ENCODE measurements at places on chromosomes 3 and 15.
A peak's percentile ranks its signal among the peaks of the same experiment; 100 is the strongest.

DNA sequence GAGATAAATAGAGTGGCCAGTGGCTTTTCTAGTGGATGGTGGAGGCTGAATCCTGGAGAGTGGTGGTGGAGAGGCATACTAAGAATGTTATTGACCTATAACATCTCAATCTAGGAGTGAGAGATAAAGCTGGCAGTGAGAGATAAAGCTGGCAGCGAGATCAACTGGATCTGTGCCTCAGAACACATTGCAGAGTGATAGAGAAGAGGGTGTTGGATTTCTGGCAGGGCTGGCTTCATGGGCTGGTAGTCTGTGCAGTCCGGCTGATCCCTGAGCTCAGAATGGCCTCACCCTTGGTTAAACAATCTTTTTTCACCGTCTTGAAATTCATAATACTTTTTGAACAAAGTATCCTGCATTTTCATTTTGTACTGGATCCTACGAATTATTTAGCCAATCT is 221.2 kb downstream of the NLGN1 start:
- DNase-seq, result no peak

DNA sequence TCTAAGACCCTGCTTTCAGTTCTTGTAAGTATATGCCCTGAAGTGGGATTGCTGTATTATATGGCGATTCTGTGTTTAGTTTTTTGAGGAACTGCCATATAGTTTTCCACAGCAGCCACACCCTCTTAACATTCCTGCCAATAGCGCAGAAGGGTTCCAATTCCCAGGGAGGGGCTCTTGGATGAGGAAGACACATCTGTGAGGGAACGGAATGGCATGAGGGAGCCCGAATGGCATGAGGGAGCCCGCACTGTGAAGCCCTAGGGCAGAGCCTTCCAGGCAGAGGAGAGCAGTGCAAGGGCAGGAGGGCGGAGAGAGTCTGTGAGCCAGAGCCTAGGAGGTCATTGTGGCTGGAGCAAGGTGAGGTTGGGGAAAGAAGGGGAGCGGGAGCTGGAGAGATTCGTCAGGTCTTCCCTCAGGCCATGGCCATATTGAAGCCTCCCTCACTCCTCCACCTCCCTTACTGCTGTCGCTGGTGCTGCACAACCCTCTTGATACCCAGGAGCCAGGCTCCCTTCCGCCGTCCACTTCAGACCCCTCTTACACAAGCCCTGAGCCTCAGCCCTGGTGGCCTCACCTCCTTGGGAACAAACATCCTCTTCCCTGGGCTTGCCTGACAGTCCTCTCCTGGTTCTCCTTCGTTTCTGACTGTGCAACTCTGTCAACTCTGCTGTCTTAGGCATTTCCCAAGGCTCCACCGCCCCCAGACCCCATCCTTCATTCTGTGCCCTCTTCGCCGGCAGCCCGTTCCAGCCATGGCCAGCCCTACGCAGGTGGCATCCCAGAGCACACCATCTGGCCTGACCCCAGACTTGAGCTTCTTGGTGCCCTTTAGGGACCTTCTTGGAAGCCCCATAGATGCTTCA is 51.4 kb downstream of the FGD5 start:
- no peak for DNase-seq

DNA sequence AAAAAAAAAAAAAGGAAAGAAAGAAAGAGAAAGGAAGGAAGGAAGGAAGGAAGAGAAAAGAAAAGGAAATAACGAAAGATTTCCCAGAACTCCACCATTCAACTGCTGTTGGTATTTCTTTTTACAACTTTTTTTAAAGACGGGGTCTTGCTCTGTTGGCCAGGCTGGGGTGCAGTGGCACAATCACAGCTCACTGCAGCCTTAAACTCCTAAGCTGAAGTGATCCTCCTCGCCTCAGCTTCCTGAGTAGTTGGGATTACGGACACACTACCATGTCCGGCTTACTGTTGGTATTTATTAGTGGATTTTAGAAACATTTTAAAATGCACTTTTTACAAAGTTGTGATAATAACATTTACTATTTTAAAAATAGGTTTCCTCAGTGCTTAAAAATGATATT is 15.0 kb upstream of the USP3 start:
- DNase-seq, result no peak

GRCh38 chr3:52339612-52340011 is 23.5 kb downstream of the DNAH1 start:
- DNase-seq, result peak; percentile 80

DNA sequence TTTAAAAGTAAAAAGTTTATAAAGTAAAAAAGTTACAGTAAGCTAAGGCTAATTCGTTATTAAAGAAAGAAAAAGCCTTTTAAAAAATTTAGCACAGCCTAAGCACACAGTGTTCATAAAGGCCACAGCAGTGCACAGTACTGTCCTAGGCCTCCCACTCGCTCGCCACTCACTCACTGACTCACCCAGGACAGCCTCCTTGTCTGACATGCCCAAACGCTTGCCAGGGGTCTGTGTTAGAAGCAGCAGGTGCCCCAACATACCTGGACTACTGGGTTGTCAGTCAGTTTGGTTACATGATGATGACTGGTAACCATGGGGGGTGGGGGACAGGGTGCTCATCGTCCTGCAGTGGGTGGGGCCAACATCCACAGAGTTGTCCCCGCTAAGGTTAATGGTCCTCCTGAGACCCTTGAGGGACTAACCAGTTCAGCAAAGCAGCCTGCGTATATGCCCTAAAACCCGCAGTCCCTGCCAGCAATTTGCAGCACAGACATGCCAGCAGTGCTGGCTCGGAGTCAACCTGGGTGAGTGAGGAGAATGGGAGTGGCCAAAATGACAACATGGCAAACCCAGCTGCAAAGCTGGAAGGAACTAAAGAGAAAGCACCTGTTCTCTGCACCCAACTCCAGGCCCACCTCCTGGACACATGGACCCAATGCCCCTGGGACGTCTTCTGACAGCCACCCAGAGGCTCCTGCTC is 49.2 kb downstream of the CYFIP1 start:
- DNase-seq, result no peak

- DNase-seq, result no peak
Observed at GRCh38 chr3:142972092-142972753, 8.7 kb upstream of the PAQR9 start.

DNA sequence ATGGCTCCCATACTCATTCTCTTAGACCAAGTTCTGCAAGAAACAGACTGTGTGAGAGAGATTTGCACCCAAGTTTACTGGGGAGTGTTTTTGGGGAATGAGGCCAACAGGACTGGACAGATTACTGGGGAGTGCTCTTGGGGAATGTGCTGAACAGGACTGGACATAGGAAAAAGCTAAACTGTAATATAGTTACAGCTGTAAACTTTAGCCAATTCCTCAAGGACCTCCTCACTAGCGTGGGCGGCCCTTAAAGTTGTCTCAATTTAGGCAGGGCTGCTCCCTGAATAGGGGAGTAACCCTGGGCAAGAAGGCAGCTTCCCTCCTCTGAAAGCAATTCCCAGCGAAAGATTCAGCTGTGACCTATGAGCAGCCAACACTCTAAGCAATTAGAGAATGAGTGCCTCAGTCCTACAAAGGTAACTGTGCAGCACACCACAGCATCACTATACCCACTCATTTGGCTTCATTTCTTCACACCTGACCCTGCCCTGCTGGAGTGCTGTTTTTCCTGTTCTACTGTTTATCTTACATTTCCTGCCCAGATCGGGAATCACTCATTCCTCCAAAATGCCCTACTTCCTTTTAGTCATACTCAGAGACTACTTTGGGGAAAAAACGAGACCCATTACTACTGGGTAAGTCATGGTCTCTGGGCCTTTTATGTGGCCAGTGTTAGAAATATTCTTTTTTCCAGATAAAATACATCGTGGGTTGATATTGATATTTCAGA is 41.3 kb upstream of the TRIM42 start:
- DNase-seq, result no peak

DNA sequence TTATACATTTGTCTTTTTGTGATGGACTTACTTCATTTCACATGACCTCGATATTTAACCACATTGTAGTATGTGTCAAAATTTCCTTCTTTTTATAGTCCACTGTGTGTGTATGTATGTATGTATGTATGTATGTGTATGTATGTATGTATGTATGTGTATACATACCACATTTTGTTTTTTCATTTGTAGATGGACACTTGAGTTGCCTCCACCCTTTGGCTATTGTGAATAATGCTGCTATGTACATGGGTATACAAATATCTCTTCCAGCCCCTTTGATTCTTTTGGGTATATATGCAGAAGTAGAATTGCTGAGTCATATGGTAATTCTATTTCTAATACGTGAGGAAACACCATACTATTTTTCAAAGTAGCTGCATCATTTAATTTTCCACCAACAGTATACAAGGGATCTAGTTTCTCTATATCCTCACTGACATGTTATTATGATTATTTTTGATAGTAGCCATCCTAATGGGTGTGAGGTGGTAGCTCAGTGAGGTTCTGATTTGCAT is 228.2 kb downstream of the OPA1 start:
- no peak for DNase-seq

GRCh38 chr3:53880396-53881345 is 1.3 kb downstream of the ACTR8 start:
- no peak for DNase-seq

- no peak for DNase-seq
Observed at GRCh38 chr15:90463381-90463780, 66.3 kb upstream of the CRTC3 start.

GRCh38 chr3:183116025-183116614 is 16.8 kb upstream of the MCCC1 start:
- DNase-seq, result peak; percentile 96

GRCh38 chr3:189204167-189204866 is 32.5 kb downstream of the TPRG1 start:
- no peak for DNase-seq

- peak; percentile 31 for DNase-seq
Observed at GRCh38 chr3:40580494-40581091, 55.8 kb downstream of the ZNF621 start.

DNA sequence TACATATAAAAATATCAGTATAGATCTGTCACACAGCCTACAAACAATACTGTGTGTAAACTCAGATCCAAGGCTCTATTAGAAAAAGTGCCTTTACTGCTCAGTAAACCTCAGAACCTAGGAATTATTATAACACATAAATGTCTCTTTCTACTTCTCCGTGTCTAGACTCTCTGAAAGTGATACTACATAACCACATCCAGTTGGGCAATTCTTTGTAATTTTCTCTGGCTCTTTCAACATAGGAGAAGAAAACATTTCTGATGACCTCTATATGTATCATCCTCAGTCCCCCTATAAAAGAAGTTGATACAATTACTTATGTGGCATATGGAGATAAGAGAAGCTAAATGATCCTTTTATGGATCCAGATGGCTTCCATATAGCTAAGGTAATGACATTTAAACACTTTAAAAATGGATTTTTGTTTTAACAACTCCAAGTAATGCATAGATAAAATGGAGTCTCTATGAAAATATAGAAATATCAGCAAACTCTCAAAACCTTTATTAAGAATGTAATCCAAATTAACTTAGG is 104.5 kb downstream of the LSAMP start:
- DNase-seq, result no peak

- DNase-seq, result no peak
Observed at GRCh38 chr3:23161896-23162570, 41.1 kb upstream of the UBE2E2 start.

DNA sequence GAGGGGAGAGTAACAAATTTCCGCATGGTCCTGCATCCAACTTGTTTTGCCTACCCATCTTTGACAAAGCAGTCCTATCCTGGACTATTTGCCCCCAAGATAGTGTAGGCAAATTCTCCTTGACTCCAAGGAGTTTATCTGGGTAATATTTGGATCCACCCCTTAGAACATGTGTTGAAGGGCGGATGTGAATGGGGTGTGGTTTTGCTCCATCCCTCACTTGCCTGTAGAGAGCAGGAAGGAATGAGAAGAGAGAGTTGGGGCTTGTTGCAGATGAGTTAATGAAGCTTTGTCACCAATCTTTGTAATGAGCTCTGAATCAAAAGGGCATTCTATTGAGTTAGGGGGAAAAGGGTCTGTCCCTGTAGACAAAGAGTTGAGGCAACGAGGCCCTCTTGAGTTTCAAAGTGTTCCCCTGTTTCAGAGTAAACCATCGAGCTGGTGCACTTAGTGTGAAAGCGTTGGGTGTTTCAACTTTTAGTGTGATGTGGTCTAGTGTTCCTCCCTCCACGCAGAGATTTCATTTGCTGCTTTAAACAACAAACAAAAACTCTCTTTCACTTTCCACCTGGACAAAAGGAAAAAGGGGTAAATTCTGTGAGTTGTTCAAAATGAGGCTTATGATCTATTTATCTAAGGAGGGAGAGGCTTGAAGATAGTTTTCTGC is 42.2 kb upstream of the PPARG start:
- DNase-seq, result no peak

- peak; percentile 75 for DNase-seq
Observed at GRCh38 chr3:72738752-72739530, 109.3 kb downstream of the SHQ1 start.

DNA sequence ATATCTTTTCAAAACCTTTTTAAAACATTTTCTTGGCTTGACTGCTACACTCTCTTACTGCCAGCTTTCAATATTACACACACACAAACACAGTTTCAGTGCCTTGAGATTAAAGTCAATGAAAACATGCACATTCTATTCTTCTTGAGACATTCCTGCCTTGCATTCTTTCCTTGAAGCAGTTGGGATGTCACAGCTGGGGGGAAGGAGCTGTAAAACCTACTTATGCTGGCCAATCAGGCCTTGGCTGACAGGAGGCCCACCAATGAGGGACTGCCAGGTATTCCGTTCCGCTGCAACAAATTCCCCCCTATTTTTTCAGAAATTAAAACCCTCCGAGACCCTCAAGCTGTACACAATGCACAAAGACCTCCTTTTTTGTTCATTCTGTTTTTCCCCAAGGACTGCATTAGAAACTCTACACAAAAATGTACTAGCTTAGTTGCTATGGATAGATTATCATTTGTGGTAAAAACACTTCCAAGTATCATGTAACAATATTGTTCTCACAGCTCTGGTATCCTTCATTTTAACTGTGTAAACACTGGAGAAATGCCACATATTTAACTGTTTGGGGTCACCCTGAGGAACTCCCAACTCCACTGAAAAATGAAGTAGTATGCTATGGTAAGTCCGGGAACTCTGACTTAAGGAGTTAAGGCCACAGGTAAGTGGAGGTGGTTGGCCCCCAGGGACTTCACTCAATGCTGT is 18.5 kb downstream of the FSTL1 start:
- DNase-seq, result no peak

- DNase-seq, result no peak
Observed at GRCh38 chr15:95162967-95163531, 931.7 kb downstream of the MCTP2 start.

- DNase-seq, result no peak
Observed at GRCh38 chr3:24596626-24597025, 102.0 kb upstream of the THRB start.

DNA sequence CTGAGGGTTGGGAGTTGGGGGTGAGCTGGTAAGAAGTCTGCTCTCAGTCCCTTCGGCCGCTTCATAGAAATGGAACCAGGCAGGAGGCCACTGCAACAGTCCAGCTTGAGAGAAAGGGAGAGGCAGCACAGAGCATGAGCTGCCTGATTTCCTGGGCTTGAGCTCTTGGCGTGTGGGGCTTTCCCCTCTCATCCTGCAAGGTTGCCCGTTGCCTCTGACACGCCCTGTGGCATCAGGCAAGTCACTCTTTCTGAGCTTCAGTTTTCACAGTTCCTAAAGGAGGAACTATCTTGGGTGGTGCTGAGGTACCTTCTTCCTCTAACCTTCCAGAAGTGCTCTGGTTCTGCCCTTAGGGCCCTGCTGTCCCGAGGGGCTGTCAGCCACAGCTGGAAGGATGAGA is 4.9 kb downstream of the MESP2 start:
- no peak for DNase-seq

Measured in NCI-H2227 treated with DMSO at 0.1 percent for 48 hours (cell line).